Tibial artery (tissue), 4 donors: ENCODE measurements at places on chromosomes 7 and 10.
A peak's percentile ranks its signal among the peaks of the same experiment; 100 is the strongest.

DNA sequence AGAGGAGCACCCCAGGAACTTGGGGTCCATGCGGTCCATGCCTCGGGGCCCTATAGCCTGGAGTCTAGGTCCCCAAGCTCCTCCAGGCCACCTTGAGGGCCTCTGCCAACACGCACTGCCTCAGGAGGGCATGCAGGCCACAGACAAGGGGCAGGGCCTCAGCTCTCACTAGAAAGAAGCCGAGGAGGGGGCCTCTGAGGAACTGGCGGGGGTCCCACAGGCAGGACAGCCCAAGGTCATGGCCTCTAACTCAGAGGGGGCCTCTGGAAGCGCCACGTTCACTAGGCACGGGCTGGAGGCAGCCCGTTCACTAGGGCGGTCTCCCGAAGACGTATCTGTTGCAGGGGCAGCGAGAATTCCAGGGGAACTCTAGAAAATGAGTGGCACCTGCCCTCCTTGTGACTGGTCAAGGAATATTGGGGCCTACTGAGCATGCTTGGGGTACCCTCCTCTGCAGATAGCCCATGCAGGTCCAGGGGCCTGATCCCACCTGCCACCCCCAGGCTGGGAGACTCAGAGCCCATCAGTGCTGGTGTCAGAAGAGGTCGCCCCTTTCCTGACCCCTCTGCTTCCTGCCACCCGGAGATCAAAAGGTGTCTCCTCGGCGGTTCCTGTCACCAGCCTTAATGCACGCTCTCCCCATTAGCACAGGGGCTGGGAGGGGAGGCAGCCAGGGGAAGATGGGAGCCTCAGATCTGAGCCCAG lies 86.7 kb upstream of the RET start:
- DNase-seq, result no peak

DNA sequence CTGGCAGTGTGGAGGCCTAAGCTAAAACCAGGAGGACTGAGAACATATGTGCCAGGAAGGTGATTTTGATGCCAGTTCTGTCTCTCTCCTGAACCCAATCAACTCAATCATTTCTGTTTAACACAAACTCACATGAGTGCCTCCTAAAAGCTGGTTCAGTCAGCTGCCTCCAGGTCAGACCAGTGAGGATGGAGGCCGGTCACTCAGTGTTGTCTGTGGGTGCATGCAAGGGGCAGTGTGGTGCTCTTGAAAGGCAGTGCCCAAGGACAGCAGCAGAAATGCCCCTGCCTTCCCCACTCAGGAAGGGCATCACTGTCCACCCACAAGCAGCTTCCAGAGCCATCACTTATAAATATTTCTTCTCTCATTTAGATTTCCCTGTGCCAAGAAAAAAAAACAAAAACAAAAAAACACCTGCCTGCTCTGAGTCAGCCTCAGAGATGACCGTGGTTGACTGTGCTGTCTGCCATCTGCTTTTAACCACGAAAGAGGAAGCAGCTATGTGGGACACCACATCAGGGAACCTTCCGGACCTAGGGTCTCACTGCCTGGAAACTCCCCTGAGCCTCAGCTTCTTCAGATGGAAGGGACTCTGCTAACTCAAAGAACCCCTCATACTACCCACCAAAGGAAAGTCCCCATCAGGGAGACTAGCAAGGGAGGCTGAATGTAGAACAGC lies 39.1 kb downstream of the VOPP1 start:
- no peak for DNase-seq

DNA sequence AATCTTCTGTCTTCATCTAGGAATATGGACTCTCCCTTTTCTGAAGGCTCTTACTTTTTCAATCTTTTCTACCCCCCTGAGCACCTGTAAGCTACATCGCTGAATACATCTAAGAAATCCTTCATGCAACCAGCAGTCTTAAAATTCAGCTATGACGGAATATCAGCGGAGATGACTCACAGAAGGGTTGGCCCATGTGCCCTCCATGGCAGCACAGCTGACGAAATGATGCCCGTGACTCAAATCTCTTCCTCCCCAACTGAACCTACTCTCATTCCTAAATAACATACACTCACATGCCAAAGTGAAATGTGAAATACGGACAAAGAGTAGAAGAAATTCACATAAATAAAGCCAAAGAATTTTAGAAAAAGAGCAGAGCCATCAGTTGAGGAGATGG lies 30.3 kb upstream of the NCAPG2 start:
- no peak for DNase-seq

DNA sequence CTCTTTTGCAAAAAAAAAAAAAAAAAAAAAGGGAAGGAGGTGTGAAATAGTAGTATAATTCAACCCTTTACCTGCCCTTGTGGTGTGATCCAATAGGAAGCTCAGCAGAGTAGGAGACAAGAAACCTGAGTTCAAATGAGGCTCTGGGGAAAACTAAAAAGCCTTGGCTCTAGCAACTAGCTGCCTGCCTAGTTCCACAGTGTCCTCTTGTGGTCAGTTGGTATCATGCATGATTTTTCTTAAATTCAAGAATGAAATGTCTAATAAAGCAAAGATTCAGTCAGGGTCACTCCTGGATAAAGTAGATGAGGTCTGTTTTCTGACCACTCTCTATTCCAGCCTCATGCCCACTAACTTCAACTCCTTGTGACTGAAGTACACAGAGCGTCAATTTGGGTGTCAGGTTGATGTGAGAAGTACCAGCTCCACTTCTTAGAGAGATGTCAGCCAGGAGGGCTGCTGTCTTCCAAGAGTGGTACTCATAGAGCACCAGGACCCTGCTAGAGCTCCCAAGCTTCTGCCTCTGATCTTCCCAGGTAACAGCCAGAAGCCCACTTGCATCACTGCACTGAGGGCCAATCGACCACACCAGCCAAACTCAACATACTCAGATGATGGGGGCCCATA lies 10.5 kb downstream of the LSM5 start:
- no peak for DNase-seq

DNA sequence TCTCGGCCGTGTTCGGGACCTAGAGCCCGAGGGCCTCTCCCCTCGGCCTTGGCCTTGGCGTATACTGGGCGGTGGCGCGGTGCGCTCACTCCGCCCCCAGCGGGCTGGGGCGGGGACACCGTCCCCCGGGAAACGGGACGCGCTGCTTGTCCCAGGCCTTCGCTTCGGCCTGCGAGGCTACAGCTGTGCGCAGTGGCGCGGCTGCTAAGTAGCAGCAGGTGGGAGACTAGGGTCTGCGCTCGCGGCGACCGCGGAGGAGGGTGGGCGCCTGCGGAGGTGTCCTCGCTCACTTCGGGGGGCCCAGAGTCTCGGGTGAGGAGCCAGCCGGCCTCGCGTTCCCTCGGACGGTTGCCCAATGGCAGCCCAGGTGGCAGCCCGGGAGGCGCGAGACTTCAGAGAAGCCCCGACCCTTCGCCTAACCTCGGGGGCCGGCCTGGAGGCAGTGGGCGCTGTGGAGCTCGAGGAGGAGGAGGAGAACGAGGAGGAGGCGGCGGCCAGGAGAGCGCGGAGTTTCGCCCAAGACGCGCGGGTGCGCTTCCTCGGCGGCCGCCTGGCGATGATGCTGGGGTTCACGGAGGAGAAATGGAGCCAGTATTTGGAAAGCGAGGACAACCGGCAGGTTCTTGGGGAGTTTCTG lies at the start of gene DNAH11:
Gene DNAH11, plus strand, starts transcription at position 149 of the 637 bp plus-strand sequence. Its CDS starts 207 bp downstream, at position 356.
- no peak for DNase-seq

DNA sequence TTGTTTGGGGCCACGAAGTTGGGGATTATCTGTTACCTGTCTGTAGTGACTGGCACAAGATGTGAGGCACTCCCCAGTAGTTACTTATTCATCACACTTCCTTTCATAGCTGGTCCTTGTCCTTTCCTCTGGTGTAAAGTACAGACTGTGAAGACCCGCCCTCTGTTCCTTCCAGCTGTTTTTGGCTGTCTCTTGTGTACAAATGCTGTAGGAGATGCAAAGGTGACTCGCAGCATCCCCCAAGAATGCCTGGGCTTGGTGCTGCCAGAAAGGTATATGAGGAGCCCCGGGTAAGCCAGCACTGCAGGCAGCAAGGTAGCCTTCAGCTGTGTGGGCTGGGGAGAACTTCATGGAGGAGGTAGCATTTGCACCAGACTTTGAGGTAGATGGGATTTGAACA lies 236.6 kb downstream of the EBF3 start:
- DNase-seq, result no peak

DNA sequence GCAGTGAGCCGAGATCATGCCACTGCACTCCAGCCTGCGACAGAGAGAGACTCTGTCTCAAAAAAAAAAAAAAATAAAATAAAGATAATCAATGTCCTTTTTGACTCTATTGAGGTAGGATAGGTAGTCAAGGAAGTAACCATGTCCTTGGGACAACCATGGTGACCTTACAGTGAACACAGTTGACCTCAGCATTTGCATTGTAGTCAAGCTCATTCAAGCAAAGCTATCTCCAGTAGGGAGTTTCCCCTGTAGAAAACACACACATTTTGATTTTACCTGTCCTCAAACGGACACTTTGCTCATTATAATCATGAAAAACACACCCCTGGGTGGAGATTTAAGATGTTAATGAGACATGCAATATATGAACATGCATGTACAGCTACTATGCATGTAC lies 171.7 kb downstream of the KIF20B start:
- DNase-seq, result no peak

- no peak for DNase-seq
These were observed 116.3 kb downstream of the PLPP4 start for GRCh38 chr10:120573355-120573754.

DNA sequence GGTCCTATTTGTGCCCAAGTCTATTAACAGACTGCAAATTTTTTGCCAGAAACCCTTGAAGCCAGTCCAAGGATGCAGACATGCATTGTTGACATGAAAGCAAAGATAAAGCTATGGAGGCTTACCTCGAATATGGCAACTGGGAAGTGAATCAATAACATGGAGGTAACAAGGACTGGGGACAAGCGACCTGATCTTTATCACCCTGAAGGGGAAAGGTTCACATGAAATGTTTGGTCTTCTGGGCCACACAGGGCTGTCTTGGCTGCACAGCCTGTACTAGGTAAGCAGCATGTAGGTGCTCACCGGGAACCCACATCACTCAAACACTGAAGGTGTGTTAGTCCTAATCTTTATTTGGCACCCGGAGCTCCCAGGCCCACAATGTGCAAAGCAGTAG lies 17.9 kb downstream of the ERCC6 start:
- no peak for DNase-seq

- peak; percentile 10 for DNase-seq
These were observed 565.0 kb downstream of the PTPRN2 start for GRCh38 chr7:158022601-158023000.

- peak; percentile 23 for DNase-seq
These were observed 113.8 kb upstream of the PPP2R2D start for GRCh38 chr10:131786756-131787605.

DNA sequence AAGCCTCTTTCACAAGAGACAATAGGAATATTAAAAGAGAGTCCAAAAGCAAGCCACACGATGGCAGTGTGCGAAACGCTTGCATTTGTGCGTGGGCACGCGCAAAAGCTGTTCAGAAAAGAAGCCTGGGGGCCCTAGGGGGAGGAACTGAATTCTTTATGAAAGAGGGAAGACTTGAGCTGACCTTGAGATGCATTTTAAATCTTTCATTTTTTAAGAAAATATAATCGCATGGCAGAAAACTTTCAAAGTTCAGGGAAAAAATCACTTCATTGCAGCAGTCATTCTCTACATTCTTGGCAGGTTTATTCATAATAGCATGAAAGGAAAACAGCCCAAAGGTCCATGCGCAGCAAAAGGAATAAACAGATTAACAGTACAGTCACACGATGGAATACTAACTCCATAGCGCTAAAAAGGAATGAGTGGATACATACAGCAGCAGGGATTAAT lies 206.5 kb upstream of the PRKCQ start:
- no peak for DNase-seq

DNA sequence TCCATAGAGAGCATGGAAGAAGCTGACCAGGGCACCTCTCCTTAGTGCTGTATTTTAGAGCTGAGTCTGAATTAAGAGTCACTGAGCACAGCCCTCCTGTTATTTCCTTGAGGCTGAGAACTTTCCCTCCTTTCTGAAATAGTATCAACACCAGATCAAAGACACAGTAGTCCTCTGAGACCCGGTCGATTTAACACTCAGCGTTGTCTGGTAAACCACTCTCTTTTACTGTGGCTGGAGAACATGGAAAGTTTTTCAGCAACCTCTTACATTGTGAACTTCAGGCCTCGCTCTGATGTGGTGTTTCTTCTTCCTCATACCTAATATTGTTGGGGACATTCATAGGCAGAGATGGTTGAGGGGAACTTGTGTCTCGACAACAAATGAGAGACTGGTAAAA lies 202.0 kb upstream of the MTPN start:
- DNase-seq, result no peak

GRCh38 chr10:82953331-82953730 lies 1078.3 kb downstream of the NRG3 start:
- no peak for DNase-seq

GRCh38 chr7:108045669-108046068 lies 42.7 kb upstream of the LAMB1 start:
- no peak for DNase-seq

DNA sequence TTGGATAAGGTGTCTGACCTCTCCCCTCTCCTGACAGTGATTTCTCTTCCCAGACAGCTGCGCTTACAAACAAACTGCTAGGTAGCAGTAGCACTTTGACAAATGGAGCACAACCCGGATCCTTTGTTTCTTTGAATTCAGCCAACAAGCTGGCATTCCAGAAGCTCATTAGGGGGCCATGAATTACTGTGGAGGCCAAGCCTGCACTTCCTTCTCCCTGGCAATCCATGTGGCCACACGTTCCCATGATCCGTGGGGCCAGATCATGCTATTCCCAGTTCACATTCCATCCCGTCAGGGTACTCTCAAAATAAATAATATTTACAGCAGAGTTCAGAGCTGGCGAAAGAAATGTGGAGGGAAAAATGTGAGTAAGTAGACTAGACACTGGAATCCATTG lies 172.4 kb downstream of the PRPF18 start:
- DNase-seq, result no peak

GRCh38 chr10:88991161-88991898 lies 732 bp downstream of the FAS start:
- DNase-seq, result peak; percentile 88

DNA sequence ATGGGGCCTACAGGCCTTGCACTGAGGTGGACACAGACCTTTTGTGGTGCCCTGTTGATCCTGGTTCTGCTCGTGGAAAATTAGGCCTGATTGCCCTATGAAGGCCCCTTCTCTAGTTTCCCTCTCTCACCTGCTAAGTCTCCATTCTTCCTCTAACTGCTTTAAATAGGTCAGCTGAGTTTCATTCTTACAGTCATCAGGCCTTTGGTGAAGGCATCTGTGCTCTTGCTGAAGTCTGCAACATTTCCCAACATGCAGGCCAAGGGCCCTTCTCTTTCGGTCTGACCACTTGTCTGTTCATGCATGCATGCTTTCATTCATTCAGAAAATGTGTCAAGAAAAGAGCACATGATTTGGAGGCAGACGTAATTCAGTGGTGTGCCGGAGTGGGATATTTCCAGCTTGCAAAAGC lies 244.0 kb downstream of the BUB3 start:
- no peak for DNase-seq
